ENCODE measurements at places on chromosomes 3 and 15.

- no peak for DNase-seq
Observed at GRCh38 chr3:104359546-104359945, 1007.2 kb upstream of the ALCAM start.

GRCh38 chr3:44984335-44984734 is 8.3 kb downstream of the EXOSC7 start:
- DNase-seq = peak; percentile 59

DNA sequence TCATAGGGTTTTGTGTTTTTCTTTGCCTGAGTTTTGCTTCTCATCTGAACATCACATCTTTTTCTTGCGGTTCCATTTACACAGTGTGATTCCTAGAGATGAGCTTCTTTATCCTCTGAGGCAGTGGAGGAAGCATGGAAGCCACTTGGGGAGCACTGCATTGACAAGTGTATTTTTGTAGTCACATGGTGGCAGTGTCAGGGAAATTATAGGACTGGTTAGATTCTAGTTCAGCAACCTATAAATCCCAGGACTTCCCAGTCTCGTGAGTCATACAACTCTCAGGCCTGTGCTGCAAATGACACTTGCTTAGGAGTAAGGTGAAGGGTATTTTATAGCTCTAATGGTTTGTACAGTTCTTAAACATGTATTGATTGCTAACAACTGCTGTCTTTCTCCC is 58.4 kb downstream of the RBM6 start:
- DNase-seq = no peak

DNA sequence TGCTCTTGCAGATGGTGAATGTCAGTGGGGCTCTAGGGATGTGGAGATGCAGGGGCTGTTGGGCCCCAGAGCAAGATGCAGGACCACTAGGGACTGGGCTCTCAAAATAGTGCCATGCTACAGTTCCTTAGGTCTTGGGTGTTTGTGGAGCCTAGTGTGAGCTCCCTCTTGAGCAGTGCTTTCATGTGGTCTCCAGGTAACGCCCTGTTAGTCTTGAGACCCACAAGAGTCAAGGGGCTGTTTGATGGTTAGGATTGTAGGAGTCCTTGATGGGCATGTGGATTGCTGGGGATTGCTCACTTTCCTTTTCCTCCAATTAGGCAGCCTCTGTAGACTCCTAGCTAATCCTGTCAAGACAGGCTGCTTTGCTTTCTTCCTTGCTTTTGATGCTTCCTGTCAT is 56.0 kb downstream of the CCDC66 start:
- no peak for DNase-seq

DNA sequence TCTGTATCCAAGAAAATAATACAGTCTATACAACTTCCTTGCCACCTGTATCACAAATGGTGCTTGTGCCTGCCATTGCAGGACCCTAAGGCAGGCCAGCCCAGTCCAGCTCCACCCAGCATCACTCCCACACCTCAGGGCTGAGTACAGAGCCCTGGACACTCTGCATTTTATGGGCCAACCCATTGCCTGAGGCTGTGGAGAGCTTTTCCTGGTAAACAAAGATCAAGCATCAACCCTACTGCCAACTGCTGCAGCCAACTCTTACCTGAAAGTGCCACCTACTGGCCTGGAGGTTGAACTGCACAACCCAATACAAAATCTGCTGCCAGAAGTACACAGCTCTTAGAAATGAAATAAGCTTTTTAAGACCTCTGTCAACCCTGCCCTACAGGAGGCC is 1082.2 kb downstream of the NAALADL2 start:
- DNase-seq = peak; percentile 16

DNA sequence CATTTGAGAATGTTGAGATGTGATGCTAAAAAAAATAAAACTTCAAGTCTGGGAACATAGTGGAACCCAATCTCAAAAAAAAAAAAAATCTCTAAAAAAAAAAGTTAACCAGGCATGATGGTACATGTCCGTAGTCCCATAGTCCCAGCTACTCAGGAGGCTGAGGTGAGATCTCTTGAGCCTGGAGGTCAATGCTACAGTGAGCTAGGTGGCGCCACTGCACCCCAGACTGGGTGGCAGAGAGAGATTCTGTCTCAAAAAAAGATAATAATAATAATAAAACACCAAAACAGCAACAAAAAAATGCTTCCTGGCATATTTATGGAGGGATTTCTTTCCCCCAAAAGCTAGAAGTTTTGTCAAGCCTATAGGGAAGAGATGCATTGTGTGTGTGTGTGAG is 361.6 kb downstream of the ROBO1 start:
- DNase-seq = no peak

GRCh38 chr15:73908030-73908821 is 18.0 kb upstream of the LOXL1 start:
- DNase-seq = peak; percentile 79

GRCh38 chr3:168608926-168609325 is 513.2 kb upstream of the GOLIM4 start:
- DNase-seq = no peak

DNA sequence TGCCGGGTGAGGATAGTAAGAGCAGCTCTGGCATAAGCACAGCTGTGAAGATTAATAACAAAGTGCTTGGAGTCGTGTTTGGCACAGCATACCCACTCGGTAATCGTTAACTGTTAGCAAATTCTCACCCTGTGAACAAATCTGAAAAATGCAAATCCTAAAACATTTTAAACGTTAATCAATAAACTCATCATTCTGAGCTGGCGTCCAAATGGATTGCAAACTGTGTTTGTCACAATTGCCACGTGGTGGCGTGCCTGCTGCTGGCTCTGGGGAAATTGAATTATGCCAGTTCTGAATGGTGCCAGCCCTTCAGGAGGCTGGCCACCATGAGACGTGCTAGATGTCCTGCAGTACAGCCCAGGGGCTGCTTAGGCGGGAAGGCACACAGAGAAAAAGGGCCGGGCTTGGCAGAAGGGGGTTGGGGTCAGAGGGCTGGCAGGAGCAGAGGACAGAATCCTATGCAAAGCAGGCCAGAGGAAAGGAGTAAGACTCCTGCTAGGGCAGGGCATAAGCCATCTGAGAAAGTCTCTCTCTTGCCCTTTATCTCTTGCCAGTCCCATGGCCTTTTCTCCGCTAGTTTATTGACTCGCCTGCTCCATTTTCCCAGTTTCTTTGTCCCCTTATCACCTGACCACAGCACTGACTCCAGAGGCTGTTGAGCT is 22.1 kb upstream of the POLG start:
- peak; percentile 30 for DNase-seq

GRCh38 chr15:66842710-66843441 is 140.8 kb downstream of the SMAD6 start:
- no peak for DNase-seq

All from GM20000 (cell line).